HCT116 (cell line): ENCODE measurements at places on chromosomes 2 and 18. TPM values are rescaled to one million over a fixed set of nuclear protein-coding genes. Genes with fewer than 3 reads are reported as not detected.

DNA sequence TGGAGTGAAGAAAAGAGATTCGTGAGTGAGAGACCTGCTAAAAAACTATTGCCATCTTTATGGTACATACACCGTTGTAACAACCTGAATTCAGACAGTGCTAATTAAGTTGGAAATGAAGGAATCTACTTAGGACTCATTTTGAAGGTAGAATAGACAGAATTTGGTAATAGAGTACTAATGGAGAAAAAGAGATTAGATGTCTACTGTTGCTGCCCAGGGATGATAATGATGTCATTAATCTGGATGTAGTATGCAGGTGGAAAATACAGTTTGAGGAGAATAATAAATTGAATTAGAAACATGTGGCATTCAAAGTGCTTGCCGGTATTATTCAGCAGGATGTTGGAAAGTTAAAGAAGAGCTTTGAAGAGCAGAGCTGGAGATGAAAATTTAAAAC, 44.7 kb downstream of the DIS3L2 start:
- DNase-seq: no peak

The C2orf92 gene
- total RNA-seq: 3.0 TPM

GRCh38 chr2:138090330-138090729, 126.1 kb downstream of the HNMT start:
- DNase-seq: peak; percentile 22

DNA sequence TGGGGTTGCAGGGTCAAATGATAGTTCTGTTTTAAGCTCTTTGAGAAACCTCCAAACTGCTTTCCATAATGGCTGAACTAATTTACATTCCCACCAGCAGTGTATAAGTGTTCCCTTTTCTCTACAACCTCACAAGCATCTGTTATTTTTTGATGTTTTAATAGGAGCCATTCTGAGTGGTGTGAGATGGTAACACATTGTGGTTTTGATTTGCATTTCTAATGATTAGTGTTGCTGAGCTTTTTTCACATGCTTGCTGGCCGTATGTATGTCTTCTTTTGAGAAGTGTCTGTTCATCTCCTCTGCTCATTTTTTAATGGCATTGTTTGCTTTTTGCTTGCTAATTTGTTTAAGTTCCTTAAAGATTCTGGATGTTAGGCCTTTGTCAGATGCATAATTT, 107.7 kb downstream of the PDE11A start:
- no peak for DNase-seq

The CYP1B1 gene
- 2.6 TPM for total RNA-seq

GRCh38 chr18:159037-159652, 788 bp downstream of the USP14 start:
- DNase-seq: no peak

- no peak for DNase-seq
Observed at GRCh38 chr2:12257476-12257875, 459.3 kb upstream of the TRIB2 start.

DNA sequence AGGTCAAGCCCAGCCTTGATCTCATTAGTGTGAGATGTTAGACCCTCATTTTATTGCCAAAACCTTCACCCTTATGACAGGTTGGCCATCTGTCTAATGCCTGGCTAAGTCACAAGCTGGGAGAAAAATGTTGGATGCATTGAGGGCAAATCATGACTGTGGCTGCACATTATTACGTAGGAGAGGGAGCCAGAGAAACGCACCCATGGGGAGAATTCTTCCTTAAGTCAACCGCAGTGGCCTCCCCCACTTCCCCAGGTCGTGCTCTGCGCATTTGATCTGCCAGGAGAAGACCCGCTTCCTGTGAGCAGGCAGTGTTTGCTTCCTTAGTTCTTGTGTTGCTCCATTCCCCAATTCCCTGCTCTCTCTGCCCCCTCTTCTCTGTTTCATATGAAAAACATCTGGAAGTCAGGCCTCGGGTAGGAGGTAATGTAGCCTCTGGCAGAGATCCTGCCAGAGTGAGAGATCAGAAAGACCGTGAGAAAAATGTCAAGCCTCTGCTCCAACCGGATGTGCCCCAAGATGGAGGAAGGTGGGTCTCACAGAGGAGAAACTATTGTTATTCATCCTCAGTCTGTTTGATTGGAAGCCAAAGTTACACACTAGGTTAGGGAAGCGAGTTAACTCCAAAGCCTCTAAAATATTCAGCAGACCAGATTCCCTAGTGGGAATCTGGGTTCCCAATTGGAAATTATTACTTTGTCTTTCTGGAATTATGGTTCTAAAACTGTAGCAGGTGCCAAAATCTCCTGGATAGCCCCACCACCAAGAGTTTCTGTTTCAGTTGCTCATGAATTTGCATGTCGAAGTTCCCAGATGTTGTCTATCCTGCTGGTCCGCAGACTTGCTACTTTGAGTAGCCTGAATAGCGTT, 144.3 kb upstream of the PELI1 start:
- DNase-seq: no peak

DNA sequence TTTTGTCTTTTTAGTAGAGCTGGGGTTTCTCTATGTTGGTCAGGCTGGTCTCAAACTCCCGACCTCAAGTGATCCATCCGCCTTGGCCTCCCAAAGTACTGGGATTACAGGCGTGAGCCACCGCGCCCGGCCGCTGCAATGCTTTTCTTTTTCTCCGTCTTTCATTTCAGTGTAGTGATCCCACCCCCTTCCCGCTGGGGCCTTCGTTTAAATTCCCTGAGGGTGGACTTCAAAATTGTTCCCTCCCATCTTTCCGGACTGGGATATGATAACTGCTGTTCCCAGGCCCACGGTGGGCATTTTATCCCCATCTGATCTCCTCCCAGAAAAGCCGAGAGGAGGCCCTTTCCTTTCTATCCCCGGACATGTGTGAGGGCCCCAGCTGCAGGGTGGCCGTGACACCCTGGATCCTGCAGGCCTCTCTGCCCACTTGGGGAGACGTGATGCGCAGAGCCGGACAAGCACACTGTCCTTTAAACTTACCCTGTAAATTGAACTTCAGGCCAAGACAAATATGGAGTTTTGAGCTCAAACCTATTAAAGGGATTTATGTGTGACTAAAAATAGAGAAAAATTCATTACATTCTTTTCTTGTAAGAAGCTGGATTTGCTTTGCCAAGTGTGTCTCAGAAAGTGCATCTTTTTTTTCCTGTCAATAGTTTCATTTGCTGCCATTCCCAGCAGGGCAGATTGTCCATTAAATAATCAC, 54.5 kb upstream of the AFF3 start:
- no peak for DNase-seq

- DNase-seq: no peak
Observed at GRCh38 chr2:68487773-68488355, 20.5 kb downstream of the APLF start.

GRCh38 chr2:136225950-136226835, 108.2 kb upstream of the CXCR4 start:
- DNase-seq: no peak
